Renal cortical epithelial cell (primary cell): ENCODE measurements at places on chromosomes 11 and 22. TPM values are rescaled to one million over a fixed set of nuclear protein-coding genes. Genes with fewer than 3 reads are reported as not detected.

DNA sequence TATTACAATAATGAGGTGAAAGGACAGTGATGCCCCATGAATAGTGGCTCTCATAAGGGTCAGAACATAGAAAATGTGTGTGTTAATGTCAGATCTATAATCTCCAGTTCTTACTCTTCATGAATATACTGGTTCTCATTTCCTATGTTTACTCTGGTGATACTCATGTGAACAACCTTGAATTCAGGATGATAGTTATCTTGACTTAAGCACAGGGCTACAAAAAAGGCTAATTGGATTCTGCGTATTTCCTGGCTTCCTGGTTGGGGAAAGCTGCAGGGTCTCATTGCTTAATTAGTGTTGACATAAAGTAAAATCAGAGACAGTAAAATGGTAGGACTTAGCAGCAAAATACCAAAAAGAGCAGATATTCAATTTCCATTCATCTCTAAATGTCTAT is 1316.8 kb upstream of the RAG2 start:
- no peak for DNase-seq

DNA sequence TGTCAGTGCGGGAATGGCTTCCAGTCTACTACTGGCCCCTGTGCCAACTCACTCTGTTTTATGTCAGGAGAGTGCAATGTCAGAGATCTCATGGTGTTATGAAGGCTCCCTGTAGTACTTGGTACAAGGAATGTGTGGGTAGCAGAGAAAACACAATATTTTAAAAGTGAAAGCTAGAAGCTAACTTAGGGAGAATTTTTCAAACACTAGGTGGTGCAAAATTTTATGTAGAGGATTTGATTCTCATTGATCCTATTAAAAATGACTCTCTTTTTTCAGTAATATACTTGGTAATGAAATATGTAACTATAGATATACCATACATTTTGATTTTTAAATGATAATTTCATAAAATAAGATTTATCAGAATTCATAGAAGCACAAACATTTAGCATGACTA is 134.7 kb downstream of the JRKL start:
- DNase-seq: no peak

- DNase-seq: no peak
These were observed 186.9 kb downstream of the EFCAB6 start for GRCh38 chr22:43625242-43625641.

DNA sequence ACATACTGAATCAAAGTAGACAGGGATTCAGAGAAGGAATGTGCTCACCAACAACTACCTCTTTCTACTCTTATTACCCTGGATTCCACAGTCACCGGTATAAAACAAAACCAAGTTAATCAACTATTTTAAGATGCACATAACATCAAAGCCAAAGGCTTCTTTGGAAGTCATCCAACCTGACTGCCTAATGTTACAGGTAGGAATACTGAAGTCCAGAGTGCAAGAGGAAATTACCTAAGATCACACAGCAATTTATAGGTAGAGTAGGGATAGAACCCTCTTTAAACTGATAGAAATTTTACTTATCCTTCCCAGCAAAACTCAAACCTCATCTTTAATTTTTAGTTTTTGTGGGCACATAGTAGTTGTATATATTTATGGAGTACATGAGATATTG is 76.3 kb downstream of the PAK1 start:
- peak; percentile 26 for DNase-seq

DNA sequence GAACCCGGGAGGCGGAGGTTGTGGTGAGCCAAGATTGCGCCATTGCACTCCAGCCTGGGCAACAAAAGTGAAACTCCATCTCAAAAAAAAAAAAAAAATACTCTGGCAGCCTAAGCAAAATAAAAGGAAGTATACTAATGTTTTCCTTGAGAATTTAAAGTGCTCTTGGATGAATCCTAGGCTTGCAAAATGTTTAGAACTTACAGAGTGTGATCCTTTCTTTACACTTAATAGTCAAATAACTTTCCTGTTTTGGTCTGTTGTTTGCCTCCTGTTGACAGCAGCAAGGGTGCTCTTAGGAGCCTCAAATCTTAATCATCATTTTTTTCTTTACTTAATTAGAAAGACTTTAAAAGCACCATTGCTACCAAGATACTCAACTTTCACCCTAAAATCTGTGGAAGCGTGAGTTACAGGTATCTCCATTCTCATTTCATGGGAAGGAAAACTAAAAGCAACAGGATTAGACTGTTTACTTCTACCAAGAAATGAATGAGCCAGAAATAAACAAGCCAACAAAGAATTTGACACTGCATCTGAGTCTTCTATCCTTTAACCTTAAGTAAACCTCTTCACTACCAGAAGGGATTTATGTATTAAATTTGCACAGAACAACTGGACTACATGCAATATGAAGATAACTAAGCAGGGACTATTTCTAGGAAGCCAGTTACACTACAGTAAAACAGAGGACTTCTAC is 38.7 kb upstream of the CRTAM start:
- no peak for DNase-seq

DNA sequence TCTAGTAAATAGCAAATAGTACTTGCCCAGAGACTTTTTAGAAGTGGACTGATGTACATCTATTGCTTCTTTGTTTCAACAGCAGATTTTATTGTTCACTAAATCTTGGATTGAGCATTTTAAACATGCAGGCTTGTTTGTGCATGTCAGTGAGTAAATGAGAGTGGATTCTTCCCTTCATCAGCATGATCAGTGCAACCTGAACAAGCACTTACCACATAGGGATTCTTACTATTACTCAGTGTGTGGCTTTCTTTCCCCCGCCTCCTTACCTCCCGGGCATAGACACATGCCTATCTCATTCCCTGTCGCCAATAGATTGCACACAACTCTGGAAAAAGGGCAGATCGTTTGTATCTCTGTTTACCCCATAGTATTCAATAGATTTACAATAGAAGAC is 197.5 kb downstream of the C11orf87 start:
- no peak for DNase-seq

DNA sequence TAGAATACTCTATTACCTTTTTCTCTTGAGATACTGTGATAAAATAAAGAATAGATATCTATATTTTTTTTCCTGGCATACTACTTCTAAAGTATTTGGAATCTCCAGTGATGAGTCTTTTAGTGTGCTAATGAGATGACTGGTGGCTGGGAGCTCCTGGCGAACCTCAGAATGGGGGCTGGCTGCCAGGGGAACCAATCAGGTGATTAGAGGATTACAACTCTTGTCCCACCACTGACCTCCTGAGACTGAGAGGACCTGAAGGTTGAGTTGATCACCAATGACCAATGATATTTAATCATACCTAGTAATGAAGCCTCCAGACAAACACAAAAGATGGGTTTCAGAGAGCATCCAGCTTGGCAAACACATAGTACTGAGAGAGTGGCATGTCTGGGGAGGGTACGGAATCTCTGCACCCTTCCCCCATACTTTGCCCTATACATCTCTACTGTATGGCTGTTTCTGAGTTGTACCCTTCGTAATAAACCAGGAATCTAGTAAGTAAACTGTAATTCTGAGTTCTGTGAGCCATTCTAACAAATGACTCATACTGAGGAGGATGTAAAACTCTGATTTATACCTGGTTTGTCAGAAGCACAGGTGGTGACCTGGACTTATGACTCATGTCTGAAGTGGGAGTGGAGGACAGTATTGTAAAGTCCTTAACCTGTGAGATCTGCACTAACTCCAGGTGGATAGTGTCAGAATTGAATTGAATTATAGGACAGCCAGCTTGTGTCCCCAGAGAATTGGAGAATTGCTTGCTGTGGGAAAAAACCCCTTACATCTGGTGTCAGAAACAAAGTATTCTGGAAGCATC is 325.3 kb upstream of the LRRC4C start:
- DNase-seq: peak; percentile 86

- DNase-seq: no peak
These were observed 20.6 kb upstream of the ROBO3 start for GRCh38 chr11:124844664-124845079.

GRCh38 chr11:79515781-79516180 is 75.0 kb upstream of the TENM4 start:
- no peak for DNase-seq

DNA sequence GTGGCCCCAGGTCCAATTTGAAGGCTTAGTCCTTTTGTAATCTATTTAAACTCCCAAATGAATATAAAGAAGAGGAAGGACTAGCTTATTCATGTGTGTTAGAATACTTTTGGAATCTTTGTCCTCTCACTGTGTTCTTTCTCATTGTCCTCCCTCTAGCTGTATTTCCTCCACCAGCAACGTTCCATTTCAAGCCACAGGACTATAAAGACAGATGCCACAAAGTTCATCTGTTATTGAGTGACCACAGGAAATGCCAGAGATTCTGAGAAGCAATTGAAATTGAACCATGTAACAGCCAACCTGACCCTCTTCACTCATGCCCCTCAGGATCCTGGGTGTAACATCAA is 336.6 kb upstream of the API5 start:
- DNase-seq: no peak

- peak; percentile 55 for DNase-seq
These were observed 278.1 kb upstream of the FAT3 start for GRCh38 chr11:91946397-91946951.

DNA sequence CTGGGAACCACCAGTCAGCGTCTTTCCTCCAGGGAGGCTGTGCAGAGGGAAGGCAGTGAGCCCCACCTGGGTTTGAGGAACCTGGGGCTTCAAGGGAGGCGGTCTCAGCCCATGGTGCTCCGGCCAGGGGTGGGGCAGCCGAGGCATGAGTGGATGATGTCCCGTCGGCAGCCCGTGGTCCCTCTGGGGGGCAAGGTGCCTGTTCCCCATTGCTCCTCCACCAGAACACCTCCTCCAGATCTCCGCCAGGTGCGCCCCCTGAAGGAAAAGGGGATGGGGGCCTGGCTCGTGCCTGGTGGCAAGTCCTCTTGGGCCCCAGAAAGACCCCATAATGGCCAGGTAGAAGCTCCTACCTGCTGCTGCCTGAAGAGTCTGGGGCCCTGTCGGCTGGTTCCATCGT is 94.1 kb downstream of the KCNQ1 start:
- DNase-seq: no peak

DNA sequence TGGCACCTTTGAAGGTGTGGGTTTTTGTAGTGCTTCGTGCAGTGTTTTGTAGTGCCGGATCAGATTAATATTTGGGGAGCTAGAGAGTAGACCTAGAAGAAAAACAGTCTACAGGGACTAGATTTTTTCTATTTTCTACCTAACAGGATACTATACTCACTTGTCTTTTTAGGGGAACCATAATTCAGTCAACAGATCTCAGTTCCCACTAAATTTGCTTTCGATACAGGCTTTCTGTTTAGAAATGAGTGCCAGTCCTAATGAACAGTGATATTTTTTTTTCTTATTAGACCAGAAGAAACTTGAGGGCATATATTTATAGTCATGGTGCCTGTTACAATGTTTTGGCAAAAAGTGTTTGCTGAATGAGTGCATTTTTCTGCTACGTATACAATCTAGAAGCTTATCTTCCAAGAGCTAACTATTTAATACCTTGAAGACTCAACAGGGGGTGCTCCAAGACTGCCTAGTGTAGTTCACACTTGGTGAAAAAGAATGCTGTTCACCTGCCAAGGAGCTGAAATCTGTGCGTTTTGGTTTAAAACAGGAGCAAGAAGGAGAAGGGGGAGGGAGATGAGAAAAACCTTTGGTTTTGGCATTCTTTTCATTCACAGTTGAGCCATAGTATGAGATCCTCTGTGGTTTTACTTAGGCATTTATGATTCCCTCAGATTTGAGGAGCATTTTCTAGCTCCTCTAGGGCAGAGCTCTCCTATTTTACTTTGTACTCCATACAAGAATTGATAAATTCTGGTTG is 44.9 kb upstream of the VSTM5 start:
- DNase-seq: peak; percentile 73

DNA sequence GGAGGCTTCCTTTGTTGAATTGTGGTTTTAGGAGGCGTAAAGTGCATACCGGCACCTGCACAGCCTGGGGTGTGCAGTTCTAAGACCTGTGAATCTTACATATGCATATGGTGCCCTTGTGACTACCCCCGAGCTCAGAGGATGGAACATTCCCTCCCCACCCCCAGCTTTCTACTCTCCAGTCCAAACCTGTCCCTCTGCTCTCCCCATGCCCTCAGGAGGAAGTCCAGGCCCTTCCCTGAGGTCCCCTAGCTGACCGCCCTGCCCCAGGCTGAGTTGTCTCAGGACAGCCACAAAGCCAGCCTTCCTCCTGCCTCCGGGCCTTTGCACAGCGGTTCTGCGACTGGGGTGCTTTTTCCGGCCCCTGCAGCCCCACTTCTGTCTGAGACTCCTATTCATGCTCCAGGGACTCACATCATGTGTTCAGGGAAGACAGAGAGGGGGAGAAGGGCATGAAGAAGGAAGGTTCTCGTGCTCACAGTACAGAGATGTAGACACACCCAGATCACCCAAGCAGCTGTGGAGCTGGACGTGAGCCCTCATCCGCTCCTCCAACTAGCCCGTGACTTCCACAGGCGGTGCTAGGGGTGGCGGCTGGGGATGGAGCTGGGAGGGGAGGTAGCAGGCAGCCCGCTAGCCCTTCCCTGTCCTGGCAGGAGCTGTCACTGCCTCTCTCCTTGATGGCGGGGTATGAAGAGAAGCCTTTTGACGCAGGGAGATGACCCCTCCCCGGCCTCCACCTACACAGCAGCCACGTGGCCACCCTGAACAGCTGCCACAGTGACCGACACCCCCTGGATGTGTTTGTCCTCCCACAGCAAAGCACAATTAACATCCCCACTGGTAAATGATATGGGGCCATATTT is 50.8 kb downstream of the FLRT1 start:
- DNase-seq: peak; percentile 33

DNA sequence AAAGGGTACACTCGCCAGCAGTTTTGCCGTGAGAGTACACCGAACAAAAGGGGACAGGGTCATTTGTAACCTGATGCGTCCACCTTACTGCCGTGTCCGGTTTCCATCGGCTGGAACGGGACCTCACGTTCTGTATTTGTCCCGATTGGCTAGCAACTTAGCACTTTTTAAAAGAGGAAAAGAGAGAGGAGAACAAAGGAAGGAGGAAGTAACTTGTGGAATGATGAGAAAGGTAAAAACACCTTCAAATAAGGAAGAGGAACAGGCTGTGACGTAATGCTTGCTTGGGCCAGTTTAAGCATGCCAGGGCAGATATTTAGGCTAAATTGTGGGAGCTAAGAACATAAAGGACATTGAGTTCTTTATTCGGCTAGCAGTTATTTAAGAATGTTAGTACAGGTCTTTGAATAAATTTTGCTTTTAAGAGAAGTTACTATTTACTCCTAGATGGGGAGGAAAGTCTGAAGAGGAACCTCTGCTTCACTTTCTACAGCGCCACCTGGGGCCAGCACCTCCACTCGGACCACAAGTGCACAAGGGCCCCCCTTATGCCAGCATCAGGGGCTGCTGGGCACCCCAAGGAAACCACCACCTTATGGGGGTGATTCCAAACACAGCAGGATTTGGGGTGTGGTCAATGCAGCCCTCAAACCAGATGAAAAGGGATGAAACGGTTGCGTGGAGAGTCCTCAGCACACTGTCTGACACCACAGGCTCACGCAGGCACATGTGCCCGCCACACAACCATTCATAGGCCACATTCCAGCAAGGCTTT is 5.8 kb downstream of the ARSA start:
- DNase-seq: no peak

GRCh38 chr11:116852261-116853031 is 15.0 kb upstream of the APOA1 start:
- peak; percentile 59 for DNase-seq

GRCh38 chr22:23227380-23227779 is 47.1 kb downstream of the BCR start:
- DNase-seq: no peak

CCDC88B gene
- total RNA-seq: 0.55 and 2.4 TPM in 2 replicates

DLAT gene
- total RNA-seq: 41.0 and 47.9 TPM in 2 replicates

TSPAN18 gene
- 2.6 and 6.7 TPM in 2 replicates for total RNA-seq
